ENCODE measurements at places on chromosomes 7 and 10. TPM values are rescaled to one million over a fixed set of nuclear protein-coding genes. Genes with fewer than 3 reads are reported as not detected.

EBF3 gene
- 11.6 TPM for total RNA-seq

CCDC3 gene
- 4.5 TPM for total RNA-seq

TSPAN12 gene
- total RNA-seq, result 5.9 TPM

SLC39A12 gene
- not detected for total RNA-seq

IL2RA gene
- not detected for total RNA-seq

TCF7L2 gene
- 1.2 TPM for total RNA-seq

GPR85 gene
- total RNA-seq, result 0.56 TPM

HELLS gene
- 11.6 TPM for total RNA-seq

CPA4 gene
- 24.3 TPM for total RNA-seq

GIMAP4 gene
- total RNA-seq, result 0.56 TPM

CREB5 gene
- 2.5 TPM for total RNA-seq

HOXA11 gene
- total RNA-seq, result under 0.01 TPM

AKR1D1 gene
- not detected for total RNA-seq

Measured in regular cardiac myocyte (primary cell).